ENCODE measurements at places on chromosomes 1 and 21. TPM values are rescaled to one million over a fixed set of nuclear protein-coding genes. Genes with fewer than 3 reads are reported as not detected.

Gene XCL2
- total RNA-seq, result not detected

Gene RGS1
- total RNA-seq, result not detected

Gene OR2AK2
- not detected for total RNA-seq

Gene RNF2
- 27.0 TPM for total RNA-seq

Gene RASAL2
- total RNA-seq, result 13.1 TPM

Gene ETV3L
- total RNA-seq, result not detected

Gene MEX3A
- total RNA-seq, result 3.4 TPM

Gene TNFRSF8
- total RNA-seq, result not detected

Gene S100A7
- total RNA-seq, result not detected
